ENCODE measurements at places on chromosomes 4 and X.

DNA sequence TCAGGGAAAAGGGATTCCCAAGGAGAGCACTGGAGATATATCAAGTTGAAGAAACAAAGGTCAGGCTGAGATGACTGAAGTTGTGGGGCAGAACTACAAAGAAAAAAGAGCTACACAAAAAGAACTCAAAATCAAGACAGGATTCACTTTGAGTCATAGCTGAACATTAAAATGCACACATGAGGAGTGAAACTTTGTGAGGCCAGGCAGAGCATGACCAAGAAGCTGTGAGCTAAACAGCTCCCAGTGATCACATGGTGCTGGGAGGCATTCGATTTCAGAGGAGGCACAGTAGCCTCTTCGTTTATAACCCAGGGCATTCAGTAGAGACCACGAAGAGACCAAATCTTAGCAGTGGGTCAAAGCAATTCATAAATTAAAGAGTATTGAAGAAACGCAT lies 145.3 kb downstream of the ATRX start:
- DNase-seq = no peak

DNA sequence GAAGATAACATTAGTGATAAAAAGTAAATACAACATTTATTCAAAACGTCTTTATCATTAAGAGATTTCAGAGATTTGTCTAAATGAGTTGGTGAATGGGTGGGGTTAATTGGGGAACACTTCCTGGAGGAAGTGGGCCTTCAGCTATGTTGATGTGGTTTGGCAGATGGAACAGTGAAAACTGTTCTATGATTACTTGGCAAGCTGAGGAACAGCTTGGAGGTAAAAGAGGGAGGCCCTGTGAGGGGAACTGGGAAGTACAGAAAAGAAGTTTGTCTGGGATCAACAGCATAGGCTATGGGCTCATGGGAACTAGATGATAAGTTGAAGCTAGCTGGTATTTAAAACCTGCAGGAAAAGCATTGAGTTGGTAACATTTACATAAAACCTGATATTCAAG lies 26.0 kb downstream of the OCRL start:
- DNase-seq = no peak

DNA sequence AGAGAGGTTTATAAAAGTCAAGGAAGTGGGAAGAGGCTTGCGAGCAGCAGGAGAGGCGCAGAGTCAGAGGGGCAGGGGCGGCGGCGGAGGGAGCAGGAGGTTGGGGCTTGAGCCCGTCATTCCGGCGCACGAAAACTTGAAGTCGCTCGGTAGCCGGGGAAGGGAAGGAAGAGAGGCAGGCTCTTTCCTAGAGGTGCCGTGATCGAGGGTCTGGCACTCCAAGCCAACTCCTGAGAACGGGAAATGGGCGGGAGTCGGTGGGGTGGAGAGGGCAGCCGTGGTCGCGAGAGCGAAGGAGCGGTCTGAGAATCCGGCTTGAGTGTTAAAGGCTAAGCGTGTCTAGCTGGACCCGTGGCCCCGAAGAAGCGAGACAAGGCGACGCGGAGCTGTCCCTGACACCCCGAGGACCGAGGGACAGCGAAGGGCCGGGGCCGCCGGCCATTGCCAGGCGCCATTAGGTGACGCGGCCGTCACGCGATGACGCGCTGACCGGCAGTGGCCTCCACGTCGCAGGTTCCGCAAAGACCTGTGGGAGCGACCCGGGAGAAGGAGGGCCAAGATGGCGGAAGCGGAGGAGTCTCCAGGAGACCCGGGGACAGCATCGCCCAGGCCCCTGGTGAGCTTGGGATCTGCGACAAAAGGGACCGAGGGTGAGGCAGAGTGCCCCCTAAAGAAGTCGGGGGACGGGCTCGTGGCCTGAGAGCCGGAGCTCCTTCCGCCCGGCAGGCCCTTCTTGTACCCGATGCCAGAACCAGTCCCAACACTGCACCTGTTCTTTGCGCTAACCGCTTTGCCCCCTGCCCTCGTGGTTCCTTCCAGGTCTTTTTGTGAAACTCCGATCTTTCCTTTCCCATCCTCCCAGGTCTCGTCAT lies at the start of gene YIPF6:
Gene YIPF6 (plus strand): TSS at position 544 of the 872 bp plus-strand sequence. CDS start 16 bp downstream, at position 560.
- peak; percentile 83 for DNase-seq

DNA sequence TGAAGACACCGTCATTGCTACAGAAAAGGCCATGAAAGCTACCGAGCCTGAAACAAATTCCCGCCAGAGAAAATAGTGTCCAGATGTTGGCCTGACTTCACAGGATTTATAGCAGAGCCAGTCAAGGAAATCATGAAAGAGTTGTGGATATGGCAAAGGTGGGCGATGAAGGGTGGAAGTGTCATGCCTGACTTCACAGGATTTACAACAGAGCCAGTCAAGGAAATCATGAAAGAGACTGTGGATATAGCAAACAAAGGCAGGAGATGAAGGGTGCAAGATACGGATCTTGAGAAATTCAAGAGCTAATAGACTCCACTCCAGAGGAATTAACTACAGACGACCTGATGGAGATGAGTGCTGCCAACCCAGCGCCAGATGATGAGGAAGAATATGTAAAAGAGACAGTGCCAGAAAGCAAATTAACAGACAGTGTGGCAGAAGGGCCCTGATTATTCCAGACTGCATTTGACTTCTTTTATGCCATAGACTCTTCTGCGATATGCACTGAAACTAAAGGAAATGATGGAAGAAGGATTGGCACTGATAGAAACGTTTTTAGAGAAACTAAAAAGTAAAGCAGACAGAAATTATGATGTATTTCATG lies 17.2 kb downstream of the TRMT44 start:
- DNase-seq = no peak

DNA sequence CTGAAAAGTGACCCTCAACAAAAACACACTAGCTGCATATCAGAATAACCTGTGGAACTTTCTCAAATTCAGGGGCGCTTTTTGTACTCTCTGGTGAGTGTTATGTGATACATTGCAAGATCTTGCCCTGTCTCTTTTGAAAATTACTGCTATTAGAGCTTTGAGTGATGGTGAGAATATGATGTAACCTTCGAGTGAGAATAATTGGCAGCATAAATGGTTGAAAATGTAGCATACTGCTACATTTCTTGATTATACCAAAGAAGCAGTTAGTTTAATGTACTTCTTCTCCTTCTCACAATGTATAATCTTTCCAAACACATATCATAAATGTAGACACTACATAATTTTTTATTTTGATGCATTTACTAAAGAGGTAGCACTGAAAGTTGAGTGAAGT lies 882.9 kb downstream of the FSTL5 start:
- no peak for DNase-seq

DNA sequence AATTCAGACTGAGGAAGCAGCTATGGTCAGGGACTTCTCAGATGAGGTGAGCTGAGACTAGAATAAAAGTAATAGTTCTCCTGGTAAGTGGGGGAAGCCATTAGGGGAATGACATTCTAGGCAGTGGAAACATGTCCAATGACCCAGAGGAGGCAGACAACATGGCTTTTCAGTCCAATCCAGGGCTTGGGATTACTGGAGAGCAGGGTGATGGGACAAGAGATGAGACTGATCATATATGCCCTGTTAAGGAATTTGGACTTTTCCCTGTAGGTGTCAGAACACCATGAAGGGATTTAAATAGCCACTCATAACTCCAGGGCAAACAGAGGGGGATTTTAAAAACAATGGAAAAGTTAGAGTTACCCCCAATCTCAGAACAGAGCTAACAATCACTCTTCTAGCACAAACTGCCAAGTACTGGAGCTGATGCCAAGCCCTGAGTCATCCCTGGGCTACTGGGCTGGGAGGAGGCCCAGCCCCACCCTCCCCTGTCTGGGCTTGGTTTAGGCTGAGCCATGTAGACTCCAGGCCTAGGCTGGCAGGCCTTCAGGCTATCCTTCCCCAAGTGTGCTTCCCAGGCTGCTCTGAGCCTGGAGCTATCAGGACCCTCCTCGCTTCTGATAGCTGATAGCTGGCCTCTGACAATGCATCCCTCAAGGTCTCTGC lies 22.7 kb upstream of the MSN start:
- peak; percentile 81 for DNase-seq

GRCh38 chrX:71671043-71671780 lies 3.9 kb downstream of the LOC101059915 start:
- DNase-seq = no peak
